Right atrium auricular region (tissue), 2 donors: ENCODE measurements at places on chromosomes 13 and 19. TPM values are rescaled to one million over a fixed set of nuclear protein-coding genes. Genes with fewer than 3 reads are reported as not detected.

DNA sequence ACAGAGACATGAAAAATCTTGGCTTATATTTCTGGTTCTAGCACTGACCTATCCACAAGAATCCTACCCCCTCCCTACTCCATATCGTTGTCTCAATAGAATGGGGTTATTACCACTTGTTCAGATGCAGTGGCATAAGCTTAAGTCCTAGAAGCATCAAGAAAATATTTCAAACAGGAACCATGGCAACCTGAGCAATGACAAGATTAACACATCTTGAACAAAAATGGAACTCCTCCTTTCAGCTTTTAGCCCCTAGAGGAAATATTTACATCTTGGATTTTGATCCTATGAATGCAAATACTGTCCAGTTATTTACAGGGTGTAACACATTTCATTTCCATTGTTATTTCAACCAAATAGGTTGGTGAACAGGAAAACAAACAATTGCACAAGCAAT, 46.1 kb upstream of the TSC22D1 start:
- DNase-seq = no peak

FGF21 gene
- not detected for total RNA-seq

DNA sequence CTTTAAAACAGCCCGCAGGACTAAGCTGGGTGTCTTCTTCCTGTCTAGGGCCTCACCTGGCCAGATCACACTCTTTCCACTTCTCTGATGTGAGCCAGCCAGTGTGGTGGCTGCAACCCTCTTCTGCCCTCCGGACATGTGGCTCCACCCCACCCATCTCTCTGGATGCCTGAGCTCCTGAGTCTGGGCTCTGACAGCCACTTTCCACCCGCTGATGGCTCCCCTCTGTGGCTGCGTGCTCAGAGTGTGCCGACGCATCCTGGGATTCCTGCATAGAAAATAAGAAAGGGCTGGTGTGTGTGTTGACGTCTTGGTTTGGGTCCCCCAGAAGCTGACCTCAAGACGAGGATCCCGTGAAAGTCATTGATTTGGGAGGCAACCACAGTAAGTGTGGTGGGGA, 181.6 kb downstream of the URI1 start:
- no peak for DNase-seq

PALM3 gene
- total RNA-seq = 0.28 TPM

- no peak for DNase-seq
Measured at GRCh38 chr13:102870677-102871415, 25.0 kb downstream of the ERCC5 start.

ZNF579 gene
- 6.4 TPM for total RNA-seq

EXOC3L2 gene
- 3.0 TPM for total RNA-seq

DNA sequence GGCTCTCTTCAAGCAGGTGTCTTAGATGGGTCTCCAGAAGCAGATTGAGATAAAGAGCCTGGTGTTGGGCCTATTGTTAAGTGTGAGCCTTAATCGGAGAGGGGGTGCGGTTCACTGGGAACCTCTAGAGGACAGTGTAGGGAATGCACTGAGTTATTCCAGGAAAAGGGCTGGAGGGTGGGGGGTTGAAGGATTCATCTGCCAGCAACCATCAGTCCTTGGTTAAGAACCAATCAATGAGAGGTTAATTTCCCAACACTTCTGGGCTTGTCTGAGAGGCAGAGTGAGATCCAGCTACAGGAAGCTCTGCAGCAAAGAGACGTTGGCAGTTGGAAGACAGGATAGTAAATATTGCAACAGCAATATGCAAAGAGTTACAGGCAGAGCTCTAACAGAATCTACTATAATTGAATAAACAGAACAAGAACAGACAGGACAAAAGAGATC, 28.7 kb downstream of the CYP4F2 start:
- DNase-seq = no peak

DNA sequence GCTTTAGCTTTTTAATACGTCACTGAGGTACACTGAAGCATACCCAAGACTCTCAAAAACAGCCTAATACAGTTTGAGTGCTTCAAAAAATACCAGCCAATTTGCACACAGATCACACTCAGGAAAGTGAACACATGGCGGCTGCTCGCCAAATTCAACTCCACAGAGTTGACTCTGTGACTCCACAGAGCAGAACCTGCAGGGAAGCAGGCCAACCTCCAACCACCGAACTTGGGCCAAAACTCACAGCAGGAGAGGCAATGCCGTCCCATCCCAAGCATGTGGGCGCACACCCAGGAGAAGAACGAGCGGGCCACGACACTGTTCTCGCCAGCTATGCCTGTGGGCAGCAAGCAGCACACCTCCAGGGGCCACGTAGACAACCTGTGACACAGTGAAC, 21.1 kb downstream of the ELL start:
- peak; percentile 70 for DNase-seq

IZUMO2 gene
- total RNA-seq = not detected

CEACAM7 gene
- total RNA-seq = not detected

DNA sequence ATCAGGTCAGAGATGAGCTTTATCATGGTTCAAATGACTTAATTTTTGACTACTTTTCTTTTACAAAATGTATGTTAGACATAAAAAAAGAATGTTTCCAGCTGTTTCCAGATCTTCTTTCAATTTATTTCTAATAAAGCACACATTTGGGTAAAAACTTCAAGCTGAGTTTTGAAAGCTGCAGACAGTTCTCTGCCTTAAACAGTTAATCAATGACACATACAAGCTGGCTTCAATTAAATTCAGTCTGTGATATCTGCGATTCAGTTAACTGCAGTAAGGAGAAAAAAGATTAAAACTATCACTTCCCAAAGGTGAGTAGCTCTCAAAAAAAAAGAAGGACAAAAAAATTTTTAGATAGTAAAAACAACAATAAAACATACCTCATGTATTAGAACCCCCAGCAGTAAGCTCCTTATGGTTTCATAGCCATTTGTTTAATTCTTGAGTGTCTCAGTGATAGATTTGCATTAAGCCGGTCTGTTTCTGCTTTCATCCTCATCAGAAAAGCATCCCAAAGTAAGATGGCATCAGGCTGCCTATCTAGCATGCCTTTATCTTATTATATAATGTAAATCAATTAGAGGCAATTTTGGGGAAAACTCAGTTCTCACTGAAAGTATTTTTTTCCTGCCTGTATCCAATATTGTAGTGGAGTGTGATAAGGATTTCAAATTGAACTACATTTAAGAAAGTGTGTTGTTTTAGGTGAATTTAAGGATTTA, 81.8 kb upstream of the STARD13 start:
- no peak for DNase-seq

DNA sequence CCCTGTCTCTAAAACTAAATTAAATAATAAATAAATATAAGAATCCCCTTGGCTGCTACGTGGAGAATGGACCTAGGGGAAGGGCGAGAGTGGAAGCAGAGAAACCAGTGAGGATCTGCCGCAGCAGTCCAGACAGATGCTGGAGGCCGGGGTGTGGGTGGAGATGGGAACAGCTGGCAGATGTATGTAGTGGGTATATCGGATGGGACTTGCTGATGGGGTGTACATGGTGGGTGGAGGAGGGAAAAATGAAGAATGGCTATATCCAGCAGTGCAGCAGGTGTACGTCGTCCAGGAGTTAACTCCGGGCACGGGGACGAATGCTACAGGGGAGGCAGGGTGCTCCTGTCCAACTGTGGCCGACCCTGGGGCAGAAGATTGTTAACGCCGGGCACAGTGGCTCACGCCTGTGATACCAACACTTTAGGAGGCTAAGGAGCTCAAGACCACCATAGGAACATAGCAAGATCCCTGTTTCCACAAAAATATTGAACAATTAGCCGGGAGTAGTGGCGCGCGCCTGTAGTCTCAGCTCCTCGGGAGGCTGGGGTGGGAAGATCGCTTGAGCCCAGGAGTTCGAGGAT, 654 bp downstream of the CEP89 start:
- no peak for DNase-seq

GRCh38 chr13:110336108-110336507, 29.0 kb downstream of the COL4A2 start:
- no peak for DNase-seq

DNA sequence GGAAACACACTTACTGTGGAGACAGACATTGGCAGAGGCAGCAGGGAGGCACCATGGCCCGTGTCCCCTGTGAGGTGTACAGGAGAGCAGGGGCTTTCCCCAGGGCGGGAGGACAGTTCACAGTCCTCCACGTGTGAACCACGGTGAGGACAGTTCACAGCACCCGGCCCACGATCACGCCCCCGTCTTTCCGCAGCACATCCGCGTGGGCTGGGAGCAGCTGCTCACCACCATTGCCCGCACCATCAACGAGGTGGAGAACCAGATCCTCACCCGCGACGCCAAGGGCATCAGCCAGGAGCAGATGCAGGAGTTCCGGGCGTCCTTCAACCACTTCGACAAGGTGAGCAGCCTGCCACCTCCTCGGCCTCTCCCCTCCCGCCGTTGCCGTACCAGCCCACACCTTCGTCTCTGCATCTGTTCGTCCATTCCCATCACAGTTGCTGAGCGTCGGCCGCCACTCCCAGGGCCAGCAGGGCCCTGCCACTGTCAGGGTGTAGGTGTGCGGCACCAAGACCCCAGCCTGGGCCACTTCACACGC, 17.4 kb downstream of the CAPN12 start:
- DNase-seq = no peak

GRCh38 chr13:48746821-48747220, 93.1 kb downstream of the CYSLTR2 start:
- DNase-seq = no peak

DNA sequence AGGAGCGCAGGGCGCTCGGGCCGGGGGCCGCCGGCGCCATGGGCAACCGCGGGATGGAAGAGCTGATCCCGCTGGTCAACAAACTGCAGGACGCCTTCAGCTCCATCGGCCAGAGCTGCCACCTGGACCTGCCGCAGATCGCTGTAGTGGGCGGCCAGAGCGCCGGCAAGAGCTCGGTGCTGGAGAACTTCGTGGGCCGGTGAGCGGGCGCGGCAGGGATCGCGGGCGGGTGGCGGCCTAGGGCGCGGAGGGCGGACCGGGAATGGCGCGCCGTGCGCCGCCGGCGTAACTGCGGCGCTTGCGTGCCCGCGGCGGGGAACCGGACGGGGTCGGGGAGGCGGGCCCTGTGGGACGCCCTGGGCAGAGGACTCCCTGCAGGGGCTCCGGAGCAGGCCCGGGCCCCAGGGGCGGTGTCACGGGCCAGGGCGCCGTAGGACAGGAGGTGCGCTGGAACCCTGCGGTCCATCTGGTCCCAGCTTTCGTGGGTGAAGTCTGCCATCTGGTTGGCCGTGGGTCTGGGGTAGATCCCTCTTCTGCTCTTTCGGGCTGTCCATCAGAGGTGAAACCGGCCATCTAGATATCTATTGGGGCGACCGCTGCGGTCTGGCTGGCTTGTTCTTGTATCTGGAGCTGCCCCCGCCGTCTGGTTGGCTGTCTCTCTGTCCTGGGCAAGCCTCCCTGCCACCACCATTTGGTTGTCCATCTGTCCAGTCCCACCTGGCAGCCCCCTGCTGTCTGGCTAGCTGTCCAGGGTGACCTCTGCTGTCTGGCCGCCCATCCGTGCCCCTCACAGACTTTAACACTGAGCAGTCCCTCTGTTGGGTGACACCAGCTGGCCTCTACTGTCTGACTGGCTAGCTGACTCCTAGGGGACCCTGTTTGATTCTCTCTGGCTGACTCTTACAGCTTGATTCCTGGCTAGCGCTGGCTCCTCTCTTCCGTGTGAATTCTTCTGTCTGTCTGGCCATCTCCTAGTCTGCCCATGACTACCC, 622 bp downstream of the DNM2 start:
- DNase-seq = no peak

DNA sequence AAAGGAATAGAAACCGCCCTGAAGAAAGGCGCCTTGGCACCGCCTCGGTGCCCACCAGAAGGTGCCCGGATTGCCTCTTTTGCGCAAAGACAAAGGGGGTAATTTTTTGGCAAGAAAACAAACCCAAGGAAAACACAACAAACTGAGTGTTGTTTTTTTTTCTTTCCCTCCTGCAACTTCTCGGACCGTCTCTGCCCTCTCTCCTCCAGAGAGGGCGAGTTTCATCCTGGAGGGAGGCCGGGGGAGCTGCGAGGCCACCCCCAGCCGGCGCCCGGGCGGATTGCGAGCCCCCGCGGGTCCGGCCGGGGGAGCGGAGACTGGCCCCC, 2.3 kb downstream of the ZNF536 start:
- DNase-seq = no peak

- no peak for DNase-seq
Measured at GRCh38 chr13:89518289-89519077, 1829.0 kb upstream of the MIR17HG start.

GRCh38 chr13:50285283-50285682, 270.0 kb downstream of the KCNRG start:
- DNase-seq = no peak

DNA sequence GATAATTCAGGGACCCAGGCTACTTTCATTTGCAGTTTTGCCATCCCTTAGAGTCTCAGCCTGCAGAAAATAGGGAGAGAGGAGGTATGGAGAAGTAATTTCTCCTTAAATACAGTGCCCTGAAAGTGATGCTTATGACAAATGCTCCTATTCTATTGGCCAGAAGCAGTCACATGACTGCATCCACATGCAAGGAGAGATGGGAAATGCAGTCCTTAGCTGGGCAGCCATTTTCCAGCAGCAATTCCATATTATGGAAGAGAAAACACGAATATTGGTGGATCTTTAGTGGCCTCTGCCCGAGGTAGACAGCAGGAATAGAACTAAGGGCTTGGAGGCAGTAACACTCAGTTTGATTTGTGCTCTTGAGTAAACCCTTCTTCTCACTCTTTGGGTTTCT, 39.4 kb downstream of the VAV1 start:
- DNase-seq = no peak

- no peak for DNase-seq
Measured at GRCh38 chr13:47000165-47000564, 103.3 kb upstream of the HTR2A start.

OSCAR gene
- 2.4 TPM for total RNA-seq

PCDH9 gene
- 28.7 TPM for total RNA-seq

GJA3 gene
- total RNA-seq = 8.5 TPM

- no peak for DNase-seq
Measured at GRCh38 chr13:50843257-50844083, at the start of gene DLEU7. TSS of gene DLEU7 (minus strand) at chr13:50843692. CDS start at chr13:50843646, 46 bp downstream.

DNA sequence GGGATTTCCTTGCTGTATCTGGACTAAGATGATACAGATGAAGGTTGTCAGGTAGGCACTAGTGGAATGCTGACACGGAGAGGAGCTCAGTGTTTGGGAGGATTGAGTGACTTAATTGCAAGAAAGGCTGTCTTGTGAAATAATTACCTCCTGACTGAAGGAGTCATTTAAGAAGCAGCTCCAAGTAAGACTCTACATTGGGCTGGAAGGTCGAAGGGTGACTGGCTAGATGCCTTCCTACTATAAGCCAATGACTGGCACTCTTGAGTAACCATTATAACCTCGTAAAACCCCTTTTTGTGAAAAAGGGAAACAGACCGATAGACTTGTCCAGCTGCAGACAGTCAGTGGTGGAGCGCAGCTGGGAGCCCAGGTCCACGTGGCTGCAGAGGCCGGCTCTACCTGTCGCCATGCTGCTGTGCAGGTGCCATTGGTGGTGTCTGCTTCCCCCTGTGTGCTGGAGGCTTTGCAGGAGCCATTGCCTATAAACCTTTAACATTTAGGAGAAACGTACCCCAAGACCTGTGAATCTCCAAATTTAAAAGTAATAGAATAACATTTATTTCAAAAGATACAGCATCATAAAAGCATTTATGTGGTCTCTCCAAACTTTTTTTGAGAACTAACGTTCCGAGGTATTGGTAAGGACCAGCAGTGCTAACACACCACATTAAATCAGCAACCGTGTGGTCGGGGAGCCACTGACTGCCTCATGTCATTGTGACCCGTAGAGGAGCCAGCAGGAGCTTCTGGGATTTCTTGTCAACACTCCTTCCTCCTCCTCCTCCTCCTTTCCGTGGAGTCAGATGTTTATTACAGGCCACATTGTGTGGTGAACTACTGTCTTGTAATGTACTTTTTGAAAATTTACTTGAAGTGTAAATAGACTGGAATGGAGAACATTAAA, 80.4 kb upstream of the TEX29 start:
- no peak for DNase-seq

CCDC70 gene
- total RNA-seq = not detected
